ENCODE measurements at places on chromosomes 6 and 20.

- H3K36me3 ChIP-seq = no peaks in the 10 kb centered on the region
- no peak overlapping the region for H3K4me3 ChIP-seq
- H3K27me3 ChIP-seq = no peaks in the 10 kb centered on the region
- H3K4me1 ChIP-seq = peaks cover 3% of the 10 kb centered on the region
- no peak for DNase-seq
These were observed 281.6 kb downstream of the PLCB1 start for GRCh38 chr20:8413691-8414090.

DNA sequence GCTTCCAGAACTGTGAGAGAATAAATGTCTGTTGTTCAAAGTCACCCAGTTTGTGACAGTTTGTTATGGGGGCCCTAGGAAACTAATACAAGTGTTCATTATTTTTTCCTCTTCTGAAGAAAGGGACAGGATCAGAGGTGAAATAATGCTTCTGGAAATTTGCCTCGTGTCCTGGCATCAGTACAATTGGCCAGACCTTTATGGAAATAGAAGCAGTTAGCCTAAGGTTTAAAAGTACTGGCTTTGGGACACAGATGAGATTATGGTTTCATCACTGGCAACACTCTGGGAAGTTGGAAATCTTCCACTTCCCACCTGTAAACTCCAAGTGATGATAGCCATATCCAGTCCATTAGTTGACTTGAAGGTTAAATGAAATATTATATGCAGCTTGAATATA is 88.7 kb downstream of the PLCB1 start:
- DNase-seq = no peak
- no peaks in the 10 kb centered on the region for H3K36me3 ChIP-seq
- no peak overlapping the region for H3K4me3 ChIP-seq

- no peaks in the 10 kb centered on the region for H3K36me3 ChIP-seq
- H3K27ac ChIP-seq = peak overlapping the region; percentile 76
- no peaks in the 10 kb centered on the region for H3K27me3 ChIP-seq
These were observed 65.1 kb upstream of the CDH4 start for GRCh38 chr20:61186771-61187472.

DNA sequence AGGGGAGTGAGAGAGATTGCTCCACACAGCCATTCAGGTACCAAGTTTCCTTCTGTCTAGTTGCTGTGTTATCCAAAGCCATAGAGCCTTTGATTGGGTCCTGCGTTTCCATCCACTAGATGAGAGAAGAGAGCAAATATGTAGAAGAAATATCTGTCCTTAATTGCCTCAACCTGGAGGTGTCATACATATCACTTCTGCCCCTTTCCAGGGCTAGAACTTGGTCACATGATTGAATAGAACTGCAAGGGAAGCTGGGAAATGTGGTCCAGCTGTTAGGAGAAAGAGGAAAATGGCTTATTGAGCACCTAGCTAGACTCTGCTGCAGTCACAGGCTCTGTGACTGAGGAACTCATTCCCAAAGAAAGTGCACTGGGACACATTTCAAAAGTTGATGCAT is 115.6 kb upstream of the JAG1 start:
- no peaks in the 10 kb centered on the region for H3K4me1 ChIP-seq
- H3K36me3 ChIP-seq = no peaks in the 10 kb centered on the region
- H3K27ac ChIP-seq = no peak overlapping the region
- no peak for DNase-seq
- no peak overlapping the region for H3K4me3 ChIP-seq

- H3K36me3 ChIP-seq = no peaks in the 10 kb centered on the region
- H3K4me3 ChIP-seq = no peak overlapping the region
- H3K27ac ChIP-seq = no peak overlapping the region
- peaks cover 2% of the 10 kb centered on the region for H3K4me1 ChIP-seq
- no peak for DNase-seq
- no peaks in the 10 kb centered on the region for H3K27me3 ChIP-seq
These were observed 136.3 kb downstream of the LRRC1 start for GRCh38 chr6:53931086-53931485.

DNA sequence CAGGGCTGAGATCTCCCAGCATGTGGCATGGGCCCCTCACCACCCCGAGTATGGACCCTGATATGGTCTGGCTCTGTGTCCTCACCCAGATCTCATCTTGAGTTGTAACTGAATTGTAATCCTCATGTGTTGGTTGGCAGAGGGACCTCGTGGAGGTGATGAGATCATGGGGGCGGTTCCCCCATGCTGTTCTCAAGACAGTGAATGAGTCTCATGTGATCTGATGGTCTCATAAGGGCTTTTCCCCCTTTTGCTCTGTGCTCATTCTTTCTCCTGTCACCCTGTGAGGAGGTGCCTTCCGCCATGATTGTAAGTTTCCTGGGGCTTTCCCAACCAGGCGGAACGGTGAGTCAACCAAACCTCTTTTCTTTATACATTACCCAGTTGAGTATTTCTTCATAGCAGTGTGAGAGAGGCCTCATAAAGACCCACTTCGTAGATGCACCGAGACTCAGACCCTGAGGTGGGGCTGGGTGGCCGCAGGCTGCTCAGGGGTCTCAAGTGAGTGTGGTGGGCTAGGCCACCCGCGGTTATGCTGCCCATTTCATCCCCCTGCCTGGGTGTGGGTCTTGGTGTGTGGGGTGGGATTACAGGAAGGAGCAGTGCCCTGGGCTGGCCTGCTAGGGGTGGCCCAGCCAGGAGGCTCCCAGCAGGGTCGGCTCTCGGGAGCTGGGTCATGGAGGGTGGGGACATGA is 26.2 kb upstream of the GATA5 start:
- H3K36me3 ChIP-seq = no peaks in the 10 kb centered on the region
- H3K27ac ChIP-seq = no peak overlapping the region
- peak; percentile 9 for DNase-seq
- no peak overlapping the region for H3K4me3 ChIP-seq
- no peaks in the 10 kb centered on the region for H3K4me1 ChIP-seq

DNA sequence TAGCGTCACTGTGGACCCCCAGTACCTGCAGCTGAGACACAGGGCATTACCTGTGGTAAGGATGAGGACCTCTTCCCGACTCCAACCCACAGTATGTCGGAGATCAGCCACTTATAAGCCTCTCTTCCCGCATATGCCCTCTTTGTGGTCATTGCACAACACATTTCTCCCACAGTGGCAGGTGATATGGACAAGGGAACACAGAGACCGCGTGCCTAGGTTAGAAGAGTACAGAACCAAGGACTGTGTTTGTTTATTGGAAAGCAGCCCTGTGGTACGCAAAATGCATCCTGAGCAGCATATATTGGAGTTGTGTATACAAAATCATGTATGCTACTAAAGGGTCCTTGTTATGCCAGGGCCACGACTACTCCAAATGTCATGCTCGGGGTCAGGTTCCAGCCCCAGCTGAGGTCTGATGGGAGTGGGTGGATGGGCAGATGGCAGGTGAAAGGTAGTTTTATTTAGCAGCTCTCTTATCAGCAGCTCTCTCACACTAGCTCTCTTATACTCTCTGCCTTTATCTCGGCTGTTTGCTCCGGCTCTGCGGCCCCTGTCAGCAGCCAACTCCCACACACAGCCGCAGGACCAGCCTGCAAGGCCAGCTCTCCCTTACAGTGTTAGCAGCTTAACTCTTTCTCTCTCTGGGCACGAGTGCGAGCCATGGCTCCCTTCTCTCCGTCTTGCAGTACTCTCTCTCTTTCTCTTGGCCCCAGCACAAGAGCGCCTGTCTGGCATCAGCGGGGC is 569.0 kb downstream of the KIF16B start:
- no peak overlapping the region for H3K27ac ChIP-seq
- no peak overlapping the region for H3K4me3 ChIP-seq
- H3K4me1 ChIP-seq = no peaks in the 10 kb centered on the region
- H3K27me3 ChIP-seq = no peaks in the 10 kb centered on the region
- no peak for DNase-seq

GRCh38 chr6:4607793-4608192 is 168.4 kb upstream of the CDYL start:
- no peak for DNase-seq
- H3K36me3 ChIP-seq = no peaks in the 10 kb centered on the region
- H3K27ac ChIP-seq = no peak overlapping the region
- peaks cover 10% of the 10 kb centered on the region for H3K4me1 ChIP-seq
- no peaks in the 10 kb centered on the region for H3K27me3 ChIP-seq

GRCh38 chr20:48826069-48826468 is 1.7 kb downstream of the PREX1 start:
- DNase-seq = no peak
- H3K27ac ChIP-seq = no peak overlapping the region
- H3K4me3 ChIP-seq = no peak overlapping the region
- no peaks in the 10 kb centered on the region for H3K27me3 ChIP-seq

- H3K36me3 ChIP-seq = no peaks in the 10 kb centered on the region
- no peak overlapping the region for H3K27ac ChIP-seq
- no peaks in the 10 kb centered on the region for H3K4me1 ChIP-seq
- DNase-seq = no peak
- no peaks in the 10 kb centered on the region for H3K27me3 ChIP-seq
These were observed 88.9 kb upstream of the FOXQ1 start for GRCh38 chr6:1222728-1223595.

GRCh38 chr6:133590814-133591213 is 298.1 kb upstream of the TCF21 start:
- no peak overlapping the region for H3K4me3 ChIP-seq
- no peaks in the 10 kb centered on the region for H3K36me3 ChIP-seq
- H3K4me1 ChIP-seq = peaks cover 8% of the 10 kb centered on the region
- H3K27ac ChIP-seq = no peak overlapping the region

DNA sequence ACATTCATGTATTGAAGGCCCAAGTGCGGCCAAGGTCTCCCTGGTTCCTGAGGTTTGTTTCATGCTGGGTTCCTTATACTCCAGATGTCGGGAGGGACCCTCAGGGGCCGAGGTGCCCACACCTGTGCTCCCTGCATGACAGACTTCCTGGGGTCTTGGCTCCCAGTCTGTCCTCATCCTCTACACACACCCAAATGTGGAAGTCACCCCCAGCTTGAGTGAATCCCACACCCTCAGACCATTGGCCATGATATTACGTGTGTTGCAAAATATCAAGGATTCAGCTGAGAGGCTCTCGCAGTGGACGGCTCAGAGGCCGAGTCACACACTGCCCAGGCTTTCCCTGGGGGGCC is 82.2 kb upstream of the DUSP22 start:
- H3K27ac ChIP-seq = no peak overlapping the region
- no peak overlapping the region for H3K4me3 ChIP-seq
- no peaks in the 10 kb centered on the region for H3K4me1 ChIP-seq
- peaks cover 4% of the 10 kb centered on the region for H3K27me3 ChIP-seq
- no peaks in the 10 kb centered on the region for H3K36me3 ChIP-seq

DNA sequence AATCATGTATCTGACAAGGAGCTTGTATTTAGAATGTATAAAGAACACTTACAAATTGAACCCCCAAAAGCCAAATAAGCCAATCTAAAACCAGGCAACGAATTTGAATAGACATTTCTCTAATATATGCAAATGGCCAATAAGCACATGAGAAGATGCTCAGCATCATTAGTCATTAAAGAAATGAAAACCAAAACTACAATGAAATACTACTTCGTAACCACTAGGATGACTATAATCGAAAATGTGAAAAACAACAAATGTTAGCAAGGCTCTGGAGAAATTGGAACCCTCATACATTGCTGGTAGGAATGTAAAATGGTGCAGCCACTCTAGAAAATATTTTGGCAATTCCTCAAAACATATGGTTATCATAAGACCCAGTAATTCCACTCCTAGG is 105.8 kb upstream of the TOP1 start:
- H3K36me3 ChIP-seq = no peaks in the 10 kb centered on the region
- no peak for DNase-seq
- no peak overlapping the region for H3K27ac ChIP-seq
- no peaks in the 10 kb centered on the region for H3K4me1 ChIP-seq
- H3K27me3 ChIP-seq = no peaks in the 10 kb centered on the region
- H3K4me3 ChIP-seq = no peak overlapping the region

DNA sequence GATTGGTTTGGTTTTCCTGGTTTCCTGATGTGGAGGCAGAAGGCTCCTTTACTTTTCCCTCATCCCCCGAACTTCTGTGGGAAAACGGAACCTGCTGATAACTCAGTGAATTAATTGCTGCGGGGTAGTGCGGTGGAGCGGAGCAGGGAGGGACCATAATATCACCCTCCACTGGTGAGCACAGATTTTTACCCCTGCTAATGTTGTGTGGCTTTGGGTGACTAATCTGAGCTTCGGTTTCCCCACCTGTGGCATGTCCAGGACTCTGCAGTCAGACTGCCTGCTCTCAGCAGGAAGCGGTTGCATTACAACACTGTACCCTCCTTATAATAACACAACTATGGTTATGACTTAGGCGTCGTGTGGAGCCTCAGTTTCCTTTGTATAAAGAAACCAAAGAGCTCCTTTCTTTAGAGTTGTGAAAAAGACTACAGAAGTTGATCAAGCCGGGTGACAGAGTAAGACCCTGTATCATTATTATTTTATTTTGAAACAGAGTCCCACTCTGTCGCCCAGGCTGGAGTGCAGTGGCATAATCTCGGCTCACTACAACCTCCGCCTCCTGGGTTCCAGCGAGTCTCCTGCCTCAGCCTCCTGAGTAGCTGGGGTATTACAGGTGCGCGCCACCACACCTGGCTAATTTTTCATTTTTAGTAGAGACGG is 2.2 kb upstream of the ID1 start:
- H3K4me1 ChIP-seq = peaks cover 13% of the 10 kb centered on the region
- peak overlapping the region; percentile 98 for H3K27ac ChIP-seq
- no peak overlapping the region for H3K4me3 ChIP-seq
- H3K36me3 ChIP-seq = no peaks in the 10 kb centered on the region

DNA sequence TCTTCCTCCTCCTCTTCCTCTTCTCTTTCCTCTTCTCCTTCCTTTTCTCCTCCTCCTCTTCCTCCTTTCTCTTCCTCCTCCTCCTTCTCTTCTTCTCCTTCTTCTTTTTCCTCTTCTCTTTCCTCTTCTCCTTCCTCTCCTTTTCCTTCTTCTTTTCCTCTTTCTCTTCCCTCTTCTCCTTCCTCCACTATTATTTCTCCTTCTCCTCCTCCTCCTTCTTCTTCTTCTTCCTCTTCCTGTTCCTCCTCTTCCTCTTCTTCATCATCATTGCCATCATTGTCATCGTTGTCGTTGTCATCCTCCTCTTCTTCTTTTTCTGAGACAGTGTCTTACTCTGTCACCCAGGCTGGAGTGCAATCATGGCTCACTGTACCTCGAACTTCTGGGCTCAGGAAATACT is 256.3 kb upstream of the SOX4 start:
- no peak overlapping the region for H3K4me3 ChIP-seq
- no peak overlapping the region for H3K27ac ChIP-seq
- DNase-seq = no peak
- no peaks in the 10 kb centered on the region for H3K36me3 ChIP-seq
- no peaks in the 10 kb centered on the region for H3K27me3 ChIP-seq

- no peaks in the 10 kb centered on the region for H3K27me3 ChIP-seq
- peaks cover 5% of the 10 kb centered on the region for H3K4me1 ChIP-seq
- DNase-seq = peak; percentile 4
- H3K36me3 ChIP-seq = no peaks in the 10 kb centered on the region
These were observed 93.1 kb downstream of the CHD6 start for GRCh38 chr20:41524980-41525613.

- no peaks in the 10 kb centered on the region for H3K36me3 ChIP-seq
- no peak overlapping the region for H3K4me3 ChIP-seq
- no peaks in the 10 kb centered on the region for H3K27me3 ChIP-seq
- DNase-seq = no peak
- H3K27ac ChIP-seq = no peak overlapping the region
- H3K4me1 ChIP-seq = no peaks in the 10 kb centered on the region
These were observed 115.4 kb downstream of the SYCP2 start for GRCh38 chr20:59817846-59818615.
